GM04504 (cell line): ENCODE measurements at places on chromosomes 6 and 20.

GRCh38 chr20:43448748-43449535 lies 8.8 kb upstream of the SRSF6 start:
- peak; percentile 16 for DNase-seq

DNA sequence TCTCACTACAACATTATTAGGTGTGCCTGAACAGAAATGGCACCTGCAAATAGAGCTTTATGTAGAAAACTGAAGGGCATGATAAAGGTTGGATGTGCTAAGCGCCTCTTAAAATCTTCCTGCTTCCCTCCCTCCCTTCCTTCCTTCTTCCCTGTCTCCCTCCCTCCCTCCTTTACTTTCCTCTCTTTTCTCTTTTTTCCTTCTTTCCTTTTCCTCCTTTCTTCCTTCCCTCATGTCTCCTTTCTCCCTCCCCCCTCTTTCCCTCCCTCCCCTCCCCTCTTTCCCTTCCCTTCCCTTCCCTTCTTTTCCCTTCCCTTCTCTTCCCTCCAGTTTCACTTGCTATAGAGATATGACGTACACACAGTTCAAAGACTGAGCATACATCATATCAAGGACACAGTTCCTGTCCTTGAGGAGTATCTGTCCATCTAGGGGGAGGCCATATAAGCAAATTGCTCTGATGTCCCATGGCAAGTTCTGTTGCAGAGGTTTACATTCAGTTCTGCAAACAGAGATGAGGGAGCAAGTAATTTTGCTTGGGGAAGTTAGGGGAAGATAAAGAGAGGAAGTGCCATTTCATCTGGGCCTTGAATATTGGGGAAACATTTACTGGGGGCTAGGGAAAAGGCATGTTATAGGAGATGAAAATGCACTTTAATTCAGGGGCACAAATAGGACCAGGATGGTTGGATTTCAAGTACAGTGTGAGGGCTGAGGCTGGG lies 79.0 kb upstream of the EEF1E1 start:
- DNase-seq = no peak

GRCh38 chr6:134176264-134176975 lies 124.0 kb upstream of the SLC2A12 start:
- no peak for DNase-seq

DNA sequence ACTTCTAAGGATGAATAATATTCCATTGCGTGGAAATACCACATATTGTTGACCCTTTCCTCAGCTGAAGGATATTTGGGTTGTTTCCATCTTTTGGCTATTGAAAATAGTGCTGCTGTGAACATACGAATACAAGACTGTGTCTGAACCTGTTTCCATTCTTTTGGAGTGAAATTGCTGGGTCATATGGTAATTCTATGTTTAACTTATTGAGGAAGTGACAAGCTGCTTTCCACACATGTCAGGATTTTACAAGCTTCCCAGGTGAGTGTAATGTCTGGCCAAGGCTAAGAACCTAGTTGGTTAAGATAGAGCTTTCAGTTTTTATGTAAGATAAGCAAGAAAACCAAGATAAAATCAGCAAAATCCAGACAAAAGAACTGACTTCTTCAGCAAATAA lies 48.8 kb downstream of the PPP1R3G start:
- DNase-seq = no peak

- DNase-seq = no peak
Measured at GRCh38 chr6:116246089-116246488, 7.8 kb downstream of the TSPYL4 start.

GRCh38 chr6:167150941-167151549 lies 6.7 kb downstream of the GPR31 start:
- no peak for DNase-seq

GRCh38 chr6:99241905-99242534 lies 107.5 kb downstream of the FAXC start:
- DNase-seq = peak; percentile 6

- DNase-seq = no peak
Measured at GRCh38 chr20:56091628-56092234, 86.4 kb upstream of the CBLN4 start.

DNA sequence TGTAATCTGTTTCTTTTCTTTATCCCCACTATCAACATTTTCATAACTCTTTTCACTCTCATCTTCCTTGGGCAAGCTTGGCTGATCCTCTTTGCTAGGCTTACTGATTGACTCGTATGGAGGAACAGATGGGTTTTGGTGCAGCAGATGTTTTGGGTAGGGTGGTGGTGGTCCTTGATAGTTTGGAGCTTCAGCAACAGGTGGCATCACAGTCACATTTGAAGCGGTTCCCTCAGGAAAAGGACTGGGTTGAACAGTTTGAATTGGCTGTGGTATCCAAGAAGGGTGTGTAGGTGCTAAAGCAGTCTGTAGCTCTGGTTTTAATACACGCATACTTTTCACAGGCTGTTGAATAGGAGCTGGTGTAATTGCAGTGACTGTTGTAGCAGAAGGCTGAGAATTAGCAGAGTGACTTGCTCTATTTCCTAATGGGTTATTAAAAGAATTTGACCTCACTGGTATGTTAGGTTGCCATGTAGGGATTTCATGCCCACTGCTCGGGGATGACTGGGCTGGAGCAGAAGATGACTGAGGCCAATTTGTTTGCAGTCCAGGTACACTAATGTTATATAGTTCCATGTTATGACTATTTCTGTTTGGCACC lies 34.5 kb downstream of the LATS1 start:
- no peak for DNase-seq
